ENCODE measurements at places on chromosomes 4 and X.

DNA sequence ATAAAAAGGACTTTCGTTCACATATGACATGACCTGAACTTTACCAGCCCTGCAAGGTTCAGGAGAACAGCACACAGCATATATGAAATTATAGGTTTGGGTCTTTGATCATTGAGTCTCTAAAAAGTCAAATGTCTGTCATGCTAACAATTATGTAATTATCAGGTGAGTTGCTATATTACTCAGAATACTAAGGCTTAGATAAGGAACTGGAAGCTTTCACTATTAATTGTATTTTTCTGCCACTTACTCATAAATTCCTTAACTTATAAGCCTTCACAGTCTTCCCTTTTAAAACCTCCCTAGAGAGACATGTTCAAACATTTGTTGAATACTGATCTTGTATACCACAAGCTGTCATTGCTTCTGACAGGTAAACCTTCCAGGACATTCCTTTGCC is 292.8 kb upstream of the MAGEB2 start:
- no peak for DNase-seq

GRCh38 chr4:148259841-148260240 is 182.4 kb downstream of the NR3C2 start:
- no peak for DNase-seq

DNA sequence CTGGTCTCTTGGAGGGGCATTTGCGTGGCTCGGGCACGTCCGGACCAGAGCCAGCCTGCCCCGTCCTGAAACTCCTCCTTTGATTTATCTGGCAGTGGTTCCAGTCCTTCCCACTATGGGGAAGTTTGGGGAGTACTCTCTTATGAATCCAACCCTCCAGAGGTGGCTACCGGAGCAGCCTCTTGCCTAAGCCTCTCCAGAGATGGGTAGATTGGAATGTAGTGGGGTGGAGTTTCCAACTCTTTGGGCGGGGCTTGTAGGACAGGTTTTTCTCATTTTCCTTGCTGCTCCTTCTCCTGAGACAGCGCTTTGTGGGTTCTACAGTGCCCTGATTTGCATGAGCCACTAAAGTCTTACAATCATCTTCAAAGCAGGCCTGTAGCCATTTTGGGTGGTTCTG is 60.1 kb upstream of the XAGE1B start:
- no peak for DNase-seq

DNA sequence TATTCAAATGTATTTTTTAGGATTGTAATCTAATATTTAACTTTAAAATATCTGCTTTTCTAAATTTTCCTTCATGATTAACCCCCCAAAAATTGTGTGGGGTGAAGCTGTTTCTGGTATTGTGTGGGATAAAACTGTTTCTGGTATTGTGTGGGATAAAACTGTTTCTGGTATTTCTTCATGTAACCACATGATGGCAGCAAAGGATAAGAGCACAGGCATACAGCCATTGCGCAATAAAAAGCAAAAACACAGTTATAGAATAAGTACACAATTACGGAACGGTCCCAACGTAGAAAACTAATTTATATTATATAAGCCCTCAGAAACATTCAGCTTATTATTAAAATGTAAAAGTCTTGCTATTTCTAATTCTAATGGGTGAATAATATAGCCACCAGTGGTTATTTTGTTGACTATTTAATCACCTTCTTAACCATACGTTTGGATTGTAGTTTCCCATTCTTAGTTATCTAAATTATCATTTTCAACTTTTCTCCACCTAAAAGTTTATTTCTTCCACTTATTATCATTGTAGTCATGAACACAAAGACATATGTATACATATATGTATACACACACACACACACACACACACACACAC is 333.9 kb upstream of the FSTL5 start:
- no peak for DNase-seq

- DNase-seq: no peak
Measured at GRCh38 chr4:184147858-184148737, 69.6 kb downstream of the ENPP6 start.

DNA sequence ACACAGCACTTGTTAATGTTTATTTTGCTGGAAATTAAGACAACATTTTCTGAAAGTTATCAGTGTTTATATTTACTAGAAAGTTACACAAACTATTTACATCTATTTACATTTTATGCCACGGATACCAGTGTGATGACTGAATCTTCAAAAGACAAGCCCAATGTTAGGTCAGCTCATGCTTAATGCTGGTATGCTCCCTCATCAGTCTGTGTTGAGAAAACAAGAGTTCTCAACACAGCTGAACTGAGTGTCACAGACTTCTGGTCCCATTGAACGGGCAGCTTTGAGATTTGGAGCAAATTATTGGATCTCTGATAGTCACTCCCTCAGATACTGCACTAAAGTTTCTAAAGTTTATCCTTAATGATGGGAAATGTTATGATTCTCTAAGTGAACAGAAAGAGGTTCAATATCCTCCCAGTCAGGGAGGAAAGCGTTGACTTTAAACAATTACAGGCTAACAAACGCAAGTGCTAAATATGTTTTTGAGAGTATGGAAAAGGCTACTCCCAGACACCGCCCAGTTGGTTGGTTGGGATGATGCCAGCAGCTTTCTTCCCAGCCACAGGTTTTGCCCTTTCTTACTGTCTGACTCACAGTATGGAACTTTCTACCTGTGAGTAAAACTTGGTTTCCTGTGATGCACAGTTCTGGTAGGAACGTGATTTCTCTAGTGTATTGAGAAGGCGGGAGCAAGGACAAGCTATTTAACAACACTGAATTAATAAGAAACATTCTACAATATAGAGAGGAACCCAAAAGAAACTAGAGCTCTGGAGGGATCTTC is 1293.6 kb upstream of the TENM3 start:
- no peak for DNase-seq

DNA sequence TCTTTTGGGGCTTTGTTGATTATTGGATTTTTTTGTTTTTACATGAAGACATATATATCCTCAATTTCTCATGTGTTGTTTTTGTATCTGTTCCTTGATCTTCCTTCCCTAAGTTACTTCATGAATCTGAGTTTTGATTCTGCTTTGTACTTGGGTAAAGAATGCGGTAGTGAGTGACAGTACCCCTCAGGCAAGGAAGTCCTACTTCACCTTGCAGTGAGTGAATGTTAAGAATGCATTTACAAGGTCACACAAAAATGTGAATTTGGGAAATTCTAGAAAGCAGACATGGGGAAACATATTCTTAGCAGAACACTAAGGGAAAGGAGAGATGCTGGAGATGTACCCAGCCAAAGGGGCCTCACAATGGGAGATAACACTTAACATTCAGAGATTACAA is 373.1 kb upstream of the LCORL start:
- DNase-seq: no peak

DNA sequence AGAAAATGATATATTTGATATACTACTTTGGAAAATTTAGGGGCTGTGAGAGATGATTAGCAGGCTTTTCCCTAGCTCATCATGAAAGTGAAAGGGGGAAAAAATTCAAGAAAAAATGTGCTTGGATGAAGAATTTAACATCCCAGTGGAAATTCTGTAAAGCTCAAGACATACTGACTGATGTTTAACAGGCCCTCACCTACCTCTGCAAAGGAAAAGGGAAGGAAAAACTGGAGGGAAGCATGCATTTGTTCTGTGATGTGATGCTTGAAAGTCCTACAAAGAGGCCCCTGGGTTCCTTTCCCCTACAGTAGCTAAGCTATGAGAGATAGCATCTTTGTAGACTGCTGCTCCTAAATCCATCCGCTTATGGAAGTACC is 364.1 kb downstream of the PDGFC start:
- no peak for DNase-seq

- DNase-seq: no peak
Measured at GRCh38 chr4:106343865-106344646, 24.5 kb downstream of the GIMD1 start.

- DNase-seq: no peak
Measured at GRCh38 chr4:4594285-4594920, 52.6 kb upstream of the STX18 start.

GRCh38 chr4:94256144-94256783 is 48.6 kb downstream of the SMARCAD1 start:
- no peak for DNase-seq

DNA sequence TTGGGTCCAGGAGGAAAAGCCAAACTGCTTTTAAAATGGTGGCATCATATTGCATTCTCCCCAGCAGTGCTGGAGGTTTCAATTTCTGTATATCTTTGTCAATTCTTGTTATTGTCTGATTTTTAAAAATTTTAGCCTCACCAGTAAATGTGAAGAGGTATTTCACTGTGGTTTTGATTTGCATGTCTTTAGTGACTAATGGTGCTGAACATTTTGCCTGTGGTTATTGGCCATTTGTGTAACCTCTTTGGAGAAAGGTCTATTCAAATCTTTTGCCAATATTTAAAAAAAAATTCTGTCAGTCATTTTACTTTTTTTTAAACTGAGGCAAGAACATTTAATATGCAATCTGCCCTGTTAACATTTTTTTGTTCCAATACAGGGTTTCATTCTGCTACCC is 322.1 kb downstream of the TLL1 start:
- no peak for DNase-seq

DNA sequence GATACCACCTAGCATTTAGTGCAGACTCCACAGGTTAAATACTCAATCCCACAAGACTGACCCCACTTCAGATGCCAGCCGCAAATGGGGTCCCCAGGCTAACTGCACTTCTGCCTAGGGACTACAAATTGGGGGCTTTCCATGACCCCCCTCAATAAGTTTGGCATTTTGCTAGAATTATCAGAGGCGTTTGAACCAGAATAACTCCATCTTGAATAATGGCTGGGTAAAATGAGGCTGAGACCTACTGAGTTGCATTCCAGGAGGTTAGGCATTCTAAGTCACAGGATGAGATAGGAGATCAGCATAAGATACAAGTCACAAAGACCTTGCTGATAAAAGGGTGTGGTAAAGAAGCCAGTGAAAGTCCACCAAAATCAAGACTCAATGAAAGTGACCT is 15.1 kb downstream of the RELL1 start:
- no peak for DNase-seq

- no peak for DNase-seq
Measured at GRCh38 chrX:75327607-75328006, 53.7 kb downstream of the UPRT start.

DNA sequence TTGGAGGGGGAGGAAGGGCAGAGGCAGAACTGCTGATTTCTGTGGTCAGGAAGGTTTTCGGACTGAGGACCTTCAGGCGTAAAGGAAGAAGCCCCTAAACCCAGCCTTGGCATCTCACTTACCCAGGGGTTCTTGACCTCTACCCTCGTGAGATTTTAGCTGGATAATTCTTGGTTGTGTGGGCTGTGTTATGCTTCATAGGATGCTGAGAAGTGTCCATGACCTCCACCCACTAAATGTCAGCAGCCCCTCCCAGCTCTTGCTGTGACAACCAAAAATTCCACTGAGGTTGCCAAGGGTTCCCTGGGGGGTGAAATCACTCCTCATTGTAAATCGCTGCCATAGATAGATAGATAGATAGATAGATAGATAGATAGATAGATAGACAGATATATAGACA is 5.8 kb upstream of the CRLF2 start:
- DNase-seq: no peak

GRCh38 chr4:45408996-45409395 is 682.6 kb upstream of the GNPDA2 start:
- DNase-seq: no peak

DNA sequence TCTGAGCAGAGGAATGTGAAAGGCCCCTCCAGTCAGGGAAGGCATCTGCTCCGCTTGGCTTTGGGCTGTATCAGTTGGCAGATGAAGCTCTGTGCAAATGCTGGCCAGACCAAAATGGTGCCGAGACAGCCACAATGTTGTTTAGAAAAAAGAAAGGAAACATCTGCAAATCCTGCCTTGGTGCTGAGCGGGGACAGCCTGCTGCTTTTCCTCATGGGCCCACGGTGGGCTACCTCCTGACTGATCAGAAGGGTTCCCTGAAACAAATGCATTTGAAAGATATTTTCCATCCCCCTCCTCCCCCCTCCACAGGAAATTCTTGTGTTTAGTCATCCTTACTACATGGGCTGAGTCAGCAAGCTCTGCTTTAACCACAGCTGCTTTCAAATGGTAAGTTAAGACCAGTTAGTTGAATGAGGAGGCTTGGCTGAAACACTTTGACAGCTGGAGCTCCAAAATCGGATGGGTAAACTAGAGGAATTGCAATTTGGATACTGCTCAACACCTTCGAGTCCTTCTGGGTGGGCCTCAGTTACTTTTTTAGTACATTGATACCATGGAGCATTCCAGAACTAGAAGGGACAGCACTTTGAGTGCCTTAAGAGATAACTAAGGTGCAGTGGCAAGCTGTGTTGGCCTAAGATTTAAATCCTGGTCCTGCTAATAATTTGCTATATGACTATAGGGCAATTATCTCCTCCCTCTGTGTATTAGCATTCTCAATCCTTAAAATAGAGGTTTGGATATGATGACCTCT is 36.0 kb downstream of the PLAC1 start:
- no peak for DNase-seq

DNA sequence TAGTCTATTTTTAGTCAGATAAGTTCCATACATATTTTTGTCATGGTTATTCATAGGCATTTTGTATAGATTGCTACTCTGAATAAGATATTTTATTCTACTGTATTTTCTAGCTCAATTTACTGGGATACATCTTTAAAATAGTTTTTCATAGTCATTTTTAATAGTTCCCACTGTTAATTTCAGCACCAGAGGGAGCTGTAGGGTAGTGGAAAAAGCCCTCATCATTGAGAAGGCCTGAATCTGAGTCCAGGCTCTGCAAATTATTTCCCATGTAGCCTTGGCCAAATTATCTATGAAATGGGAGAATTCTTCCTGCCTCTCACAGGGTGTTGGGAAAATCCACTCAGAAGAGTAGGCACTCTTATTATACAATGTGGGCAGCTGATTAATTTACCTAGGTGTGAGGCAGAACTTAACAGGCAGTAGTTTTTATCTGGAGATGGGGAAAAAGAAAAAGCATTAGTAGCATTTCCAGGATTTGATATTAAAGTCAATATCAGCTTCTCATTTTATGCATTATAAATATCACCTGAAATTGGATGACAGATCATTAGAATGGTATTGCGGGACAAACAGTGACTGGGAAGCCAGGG is 102.9 kb upstream of the PAQR3 start:
- DNase-seq: no peak

DNA sequence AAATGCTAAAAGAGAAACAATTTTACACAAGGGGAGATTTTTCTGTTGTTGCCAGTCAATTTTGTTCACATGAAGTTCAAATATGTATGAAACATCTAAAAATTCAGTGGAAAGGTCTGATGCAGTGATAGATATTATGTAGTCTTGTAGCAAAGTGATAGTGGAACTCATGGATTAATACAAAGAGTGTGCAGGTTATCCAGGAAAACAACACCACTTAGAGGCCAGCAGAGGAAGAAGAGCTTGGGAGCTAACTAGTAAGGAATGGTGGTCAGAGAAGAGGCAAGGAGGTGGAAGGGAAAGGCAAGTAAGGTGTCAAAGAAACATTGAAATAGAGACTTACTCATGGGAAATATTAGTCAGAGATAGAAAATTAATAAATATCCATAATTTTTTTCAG is 395.6 kb downstream of the MAPK10 start:
- DNase-seq: no peak

GRCh38 chr4:157564771-157565170 is 344.2 kb downstream of the GRIA2 start:
- DNase-seq: no peak

- DNase-seq: no peak
Measured at GRCh38 chr4:27005905-27006590, 145.4 kb downstream of the STIM2 start.

GRCh38 chr4:118889312-118889691 is 648 bp downstream of the SYNPO2 start:
- DNase-seq: no peak

Data from T-helper 2 cell (primary cell).